Left ventricle myocardium superior (tissue), 1 donor: ENCODE measurements at places on chromosomes 3 and 15.
A peak's percentile ranks its signal among the peaks of the same experiment; 100 is the strongest.

GRCh38 chr15:74892313-74892712 is 2.5 kb downstream of the MPI start:
- peak; percentile 37 for DNase-seq

- DNase-seq: no peak
Observed at GRCh38 chr15:94193906-94194305, 37.5 kb upstream of the MCTP2 start.

GRCh38 chr15:41336549-41336948 is 3.9 kb downstream of the NUSAP1 start:
- no peak for DNase-seq

DNA sequence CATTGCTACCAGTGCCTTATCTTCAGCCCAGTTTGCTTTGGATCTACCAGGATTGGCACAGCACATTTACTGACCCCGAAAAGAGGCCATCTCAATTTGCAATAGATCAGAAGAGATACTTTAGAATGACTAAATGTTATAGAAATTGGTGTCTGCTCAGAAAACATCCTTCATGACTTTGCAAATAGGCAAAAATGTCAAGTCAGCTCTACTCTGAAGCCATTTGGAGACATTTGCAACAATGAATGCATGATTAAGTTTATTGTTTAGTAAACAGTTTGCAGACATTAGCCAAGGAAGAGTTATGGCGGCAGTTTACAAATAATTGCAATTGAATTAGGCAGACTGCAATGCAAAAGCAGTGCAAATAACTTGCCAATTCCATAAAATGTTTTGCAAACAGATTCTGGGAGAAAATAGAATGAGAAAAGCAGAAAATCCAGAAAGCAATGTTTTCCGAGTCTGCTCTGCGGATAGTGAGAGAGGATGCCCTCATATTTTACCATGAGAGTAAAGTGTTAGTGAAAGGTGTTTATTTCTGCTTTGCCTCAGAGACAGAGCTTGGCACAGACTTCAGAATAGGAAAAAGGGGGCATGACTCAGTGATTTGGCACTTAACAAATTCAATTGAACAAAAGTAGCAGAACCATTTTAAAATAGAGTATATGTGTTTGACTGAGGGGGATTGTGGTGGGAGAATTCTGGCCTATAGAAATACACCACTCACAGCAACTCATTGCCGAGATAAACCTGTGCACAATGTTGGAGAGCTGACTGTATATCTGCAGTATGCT is 334.9 kb upstream of the NR2F2 start:
- DNase-seq: no peak

DNA sequence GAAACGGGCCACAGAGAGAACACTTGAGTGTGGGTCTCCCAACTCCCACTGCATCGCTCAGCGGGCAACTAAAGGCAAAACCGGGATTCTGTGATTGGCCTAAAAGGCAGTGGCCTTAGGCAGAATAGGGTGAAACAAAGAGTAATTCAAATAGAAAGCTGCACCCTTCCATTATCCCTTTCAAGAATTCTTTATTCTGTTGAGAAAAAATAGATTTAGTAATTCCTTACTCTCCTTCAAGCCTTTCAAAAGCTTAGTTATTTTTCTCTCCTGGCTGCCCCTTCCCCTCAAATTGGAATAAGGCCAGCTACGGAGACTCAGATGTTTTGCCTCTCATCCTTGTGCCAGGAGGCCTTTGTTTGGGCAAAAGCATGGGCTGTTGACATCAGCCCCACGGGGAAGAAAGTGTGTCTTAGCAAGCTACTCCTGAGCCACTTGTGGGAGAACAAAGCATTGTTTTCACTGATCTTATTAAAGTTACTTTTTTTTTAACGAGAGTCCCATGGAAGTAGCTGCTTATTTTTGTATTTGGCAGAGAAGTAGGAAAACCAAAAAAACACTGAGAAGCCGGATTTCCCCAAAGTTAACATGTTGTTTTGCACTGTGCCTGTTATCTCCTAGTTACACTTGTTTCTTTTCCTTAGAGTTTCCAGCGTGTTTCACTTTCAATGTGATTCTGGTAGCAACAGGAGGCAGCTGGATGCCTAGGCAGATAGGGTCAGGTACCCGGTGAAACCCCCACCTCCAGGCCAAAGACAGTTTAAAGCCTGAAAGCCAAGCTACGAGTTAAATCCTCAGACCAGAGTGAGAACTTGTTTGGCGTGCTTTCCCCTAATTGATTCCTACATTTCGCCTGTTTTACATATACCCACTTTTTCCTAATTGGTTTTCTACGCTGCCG is 2.2 kb downstream of the ST6GAL1 start:
- no peak for DNase-seq

DNA sequence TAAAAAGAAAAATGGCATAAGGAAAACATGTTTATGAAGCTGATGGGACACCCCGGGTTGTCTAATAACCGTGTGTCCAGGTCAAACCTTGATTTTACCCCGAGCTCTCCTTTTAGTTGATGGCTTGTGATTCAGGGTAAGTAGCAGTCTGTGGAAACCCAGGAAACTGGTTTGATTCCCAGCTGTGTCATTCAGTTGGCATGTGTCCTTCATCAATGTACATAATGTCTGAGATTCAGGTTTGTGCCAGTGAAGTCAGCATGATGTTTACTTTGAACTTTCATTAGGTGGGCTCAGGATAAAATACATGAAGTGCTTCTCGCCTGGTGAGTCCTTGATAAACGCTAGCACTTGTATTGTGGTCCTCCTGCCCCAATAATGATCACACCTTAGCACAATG is 4.3 kb upstream of the COPG1 start:
- DNase-seq: no peak

DNA sequence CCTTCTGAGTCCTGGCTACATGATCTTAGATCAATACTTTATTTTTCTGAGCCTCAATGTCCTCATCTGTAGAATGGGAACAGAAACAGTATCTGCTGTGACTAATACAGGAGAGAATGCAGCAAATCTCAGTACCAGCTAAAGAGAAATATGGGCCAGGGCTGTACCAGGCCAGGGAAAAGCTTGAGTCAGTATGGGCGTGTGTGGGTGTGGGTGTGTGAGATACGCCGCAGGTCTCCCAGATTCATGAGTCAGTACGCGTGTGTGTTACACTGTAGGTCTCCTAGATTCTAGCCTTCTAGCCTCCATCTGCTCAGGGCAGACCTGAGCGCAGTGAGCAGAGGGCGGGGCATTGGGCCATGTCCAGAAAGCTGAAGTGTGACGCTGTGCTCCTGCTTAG is 15.2 kb downstream of the GNAI2 start:
- DNase-seq: no peak

GRCh38 chr3:27554706-27555105 is 70.5 kb upstream of the SLC4A7 start:
- no peak for DNase-seq

DNA sequence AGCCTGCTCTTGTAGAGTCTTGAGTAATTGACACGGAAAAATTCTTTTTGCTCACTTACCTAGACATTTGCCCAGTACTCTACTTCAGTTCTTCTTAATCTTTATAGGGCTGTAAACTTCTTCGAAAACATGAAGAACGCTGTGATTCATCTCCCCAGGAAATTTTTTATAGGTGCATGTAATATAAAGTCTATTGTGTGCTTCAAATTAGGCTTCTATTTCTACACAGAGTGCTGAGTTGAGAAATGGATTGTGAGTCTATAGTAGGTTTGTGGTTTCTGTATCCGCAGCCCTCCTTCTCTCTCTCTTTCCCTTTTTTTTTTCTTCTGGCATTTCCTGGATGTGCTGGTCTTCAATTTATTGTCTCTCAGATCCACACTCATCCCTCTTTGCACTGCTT is 183.3 kb upstream of the DCBLD2 start:
- no peak for DNase-seq

DNA sequence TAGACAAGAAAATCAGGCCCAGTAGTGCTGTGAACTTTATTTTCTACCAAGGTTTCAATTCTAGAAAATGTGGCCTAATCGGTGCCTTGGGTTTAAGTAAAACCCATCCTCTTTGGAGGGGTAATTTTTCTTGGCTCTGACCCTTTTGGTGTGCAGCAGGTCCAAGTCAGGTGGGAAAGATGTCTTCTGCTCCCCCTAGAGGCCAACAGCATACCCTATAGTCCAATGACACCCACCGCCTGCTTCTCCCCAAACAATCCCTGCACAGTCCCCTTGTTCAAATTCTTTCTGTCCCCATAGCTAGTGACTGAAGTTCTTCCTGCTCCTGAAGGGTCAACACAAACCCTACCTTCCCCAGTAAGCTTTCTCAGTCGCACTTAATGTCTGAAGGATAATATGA is 261.8 kb upstream of the GOLGA6L4 start:
- no peak for DNase-seq

- peak; percentile 98 for DNase-seq
Observed at GRCh38 chr3:49120438-49121131, at the start of gene USP19. USP19 (minus strand) TSS chr3:49120823; CDS start chr3:49119145, 1,678 bp downstream.

DNA sequence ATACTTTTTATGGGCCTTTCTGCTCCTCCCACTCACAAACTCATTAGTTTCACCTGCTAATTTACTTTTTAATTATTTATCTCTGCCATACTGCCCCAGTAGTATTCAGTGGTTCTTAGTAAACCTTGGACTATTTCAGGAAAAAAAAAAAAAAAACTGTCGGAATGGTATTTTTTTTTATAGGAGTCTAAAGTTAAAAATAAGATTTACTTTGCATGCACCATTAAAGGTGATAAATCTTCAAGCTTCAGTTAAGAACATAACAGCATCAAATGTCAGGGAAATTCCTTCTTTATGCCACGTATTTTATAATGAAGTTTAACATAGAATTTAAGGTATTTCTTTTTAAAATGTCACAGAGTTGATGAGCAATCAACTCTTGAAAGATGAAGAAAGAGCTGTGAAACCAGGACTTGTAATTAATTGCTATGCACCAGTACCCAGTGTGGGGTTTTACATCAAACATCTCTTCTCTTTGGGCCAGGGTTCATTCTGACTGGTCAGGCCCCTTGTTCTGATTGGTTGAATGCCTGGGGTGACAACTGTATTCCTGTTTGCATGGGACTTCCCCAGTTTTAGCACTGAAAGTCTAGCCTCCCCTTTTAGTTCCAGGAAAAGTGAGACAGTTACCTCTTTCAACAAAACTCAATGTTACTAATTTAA is 40.3 kb upstream of the PTPRG start:
- DNase-seq: no peak

- DNase-seq: no peak
Observed at GRCh38 chr15:68470049-68470742, 38.2 kb upstream of the ITGA11 start.

GRCh38 chr15:100663915-100664281 is 61.5 kb downstream of the ASB7 start:
- DNase-seq: no peak

- peak; percentile 43 for DNase-seq
Observed at GRCh38 chr3:45958321-45958791, 15.1 kb downstream of the CXCR6 start.

DNA sequence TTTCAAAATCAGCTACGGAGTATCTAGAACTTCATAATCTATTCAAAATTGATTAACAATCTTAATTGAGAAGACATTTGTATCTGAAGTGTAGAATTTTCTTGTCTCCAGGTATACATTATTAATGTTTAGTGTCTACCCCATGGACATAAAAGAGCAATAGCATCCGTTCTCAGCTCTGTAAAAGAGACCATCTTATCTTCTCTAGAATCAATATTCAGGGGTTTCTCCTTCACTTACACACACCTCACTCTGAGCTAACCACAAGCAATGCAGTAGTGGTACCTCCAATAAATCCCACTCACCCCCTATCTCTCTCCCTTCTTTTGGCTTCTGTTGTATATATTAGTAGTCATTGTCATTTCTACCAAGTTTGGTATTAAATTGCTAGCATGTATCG is 16.2 kb downstream of the MBNL1 start:
- DNase-seq: no peak

DNA sequence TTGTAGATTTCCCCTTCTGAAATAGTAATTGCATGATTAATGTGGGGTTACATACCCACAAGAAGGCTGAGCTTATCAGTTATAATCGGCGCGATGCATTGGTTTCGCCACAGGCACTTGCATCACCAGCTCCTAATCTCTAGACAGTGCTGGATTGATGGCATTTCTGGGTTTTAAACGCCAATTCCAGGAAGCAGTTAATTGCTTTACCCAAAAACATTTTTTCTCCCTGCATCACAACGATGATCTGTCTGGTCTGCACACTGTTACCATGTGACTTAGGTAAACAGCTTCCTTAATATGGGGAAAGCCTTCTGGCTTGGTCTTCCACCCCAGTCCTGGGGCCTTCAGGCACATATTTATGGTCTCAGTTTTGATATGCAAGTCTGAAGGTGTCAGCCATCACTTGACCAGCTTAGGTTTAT is 70.0 kb upstream of the HEG1 start:
- DNase-seq: no peak

DNA sequence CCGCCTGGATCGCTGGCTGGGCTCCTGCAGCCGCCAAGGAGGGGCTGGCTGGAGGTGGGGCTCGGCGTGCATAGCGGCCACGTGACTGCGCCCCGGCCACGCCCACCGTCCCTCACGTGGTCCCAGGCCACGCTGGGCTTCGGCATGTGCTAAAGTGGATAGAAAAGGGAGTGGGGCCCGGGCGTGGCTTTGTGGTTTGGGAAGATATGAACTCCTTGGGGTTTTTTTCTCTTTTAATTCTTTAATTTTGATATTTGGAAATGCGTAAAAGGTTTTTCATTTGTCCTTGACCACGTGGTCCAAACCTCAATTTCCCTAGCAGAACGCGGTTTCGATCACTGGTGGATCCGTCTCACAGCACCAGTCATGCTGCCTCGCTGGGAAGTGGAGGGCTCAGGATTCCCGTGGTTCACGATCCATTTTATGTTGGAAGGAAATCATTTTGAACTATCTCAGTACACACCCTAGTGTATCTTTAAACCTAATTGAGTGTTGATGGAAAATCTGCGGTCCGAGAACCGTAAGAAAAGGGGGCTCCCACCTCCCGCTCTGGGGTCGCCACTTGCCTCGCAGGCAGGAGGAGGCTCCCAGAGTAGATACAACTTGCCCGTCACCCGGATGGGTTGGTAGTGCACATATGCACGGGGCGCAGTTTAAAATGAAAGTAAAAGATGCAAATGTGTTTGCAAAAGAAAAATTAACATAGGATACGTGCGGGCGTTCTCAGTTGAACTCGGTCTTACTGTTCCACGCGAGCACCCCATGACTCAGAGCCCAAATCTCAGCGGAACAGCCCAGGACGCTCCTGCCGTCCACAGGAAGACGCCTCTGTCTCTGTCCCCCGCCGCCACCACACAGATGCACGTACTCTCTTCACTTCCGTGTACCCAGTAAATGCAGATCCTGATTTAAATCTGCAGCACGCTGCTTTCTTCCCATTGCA is 141.9 kb downstream of the PGPEP1L start:
- DNase-seq: peak; percentile 86

GRCh38 chr3:111904376-111905241 is 45.5 kb downstream of the PHLDB2 start:
- no peak for DNase-seq
